ENCODE measurements at places on chromosomes 5 and 9.

DNA sequence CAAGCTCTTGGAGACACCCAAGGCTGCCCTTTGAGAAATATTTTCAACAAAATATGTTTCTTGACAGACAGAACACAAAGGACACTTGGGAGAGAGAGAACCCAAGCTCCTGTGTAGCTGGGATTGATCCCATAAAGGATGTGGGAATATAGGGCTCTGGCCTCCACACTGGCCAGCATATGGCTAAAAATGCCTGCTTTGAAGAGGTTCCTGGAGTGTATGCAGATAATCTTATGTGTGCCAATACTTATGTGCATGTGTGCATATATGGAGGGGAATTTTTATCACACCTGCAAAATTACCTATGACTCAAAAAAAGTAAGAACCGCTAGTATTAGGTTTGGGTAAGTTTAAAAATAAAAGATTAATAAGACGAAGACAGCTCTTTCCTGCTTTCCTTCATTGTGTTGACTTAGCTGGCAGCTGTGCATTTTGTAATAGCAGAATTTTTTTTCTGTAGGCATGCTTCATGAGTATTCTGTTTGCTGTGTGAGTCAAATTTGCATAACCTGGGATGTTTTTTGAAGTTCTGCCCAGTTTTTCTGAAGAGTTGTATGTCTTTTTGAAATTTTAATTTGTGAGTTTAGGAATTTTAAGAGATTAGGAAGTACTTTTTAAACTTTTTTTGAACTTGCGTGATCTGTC lies 42.6 kb downstream of the HACD4 start:
- no peak for DNase-seq

- DNase-seq, result no peak
Observed at GRCh38 chr9:31259824-31260223, 1124.6 kb upstream of the ACO1 start.

- no peak for DNase-seq
Observed at GRCh38 chr9:133906932-133907910, 84.9 kb downstream of the VAV2 start.

- no peak for DNase-seq
Observed at GRCh38 chr5:174337276-174338184, 292.0 kb downstream of the NSG2 start.

GRCh38 chr5:148384380-148384737 lies 601 bp downstream of the FBXO38 start:
- DNase-seq, result no peak

GRCh38 chr9:130010151-130010988 lies 32.6 kb downstream of the FNBP1 start:
- no peak for DNase-seq
